ENCODE measurements at places on chromosomes 6 and 20.

GRCh38 chr6:27043244-27043643 lies 204.3 kb upstream of the PRSS16 start:
- no peak for DNase-seq

- DNase-seq = no peak
These were observed 19.1 kb upstream of the IRF4 start for GRCh38 chr6:372336-372911.

GRCh38 chr6:40177598-40177997 lies 243.3 kb upstream of the MOCS1 start:
- DNase-seq = no peak

GRCh38 chr6:149846321-149846720 lies 17.8 kb downstream of the LRP11 start:
- DNase-seq = no peak

GRCh38 chr6:12719017-12719416 lies 2.5 kb downstream of the PHACTR1 start:
- no peak for DNase-seq

Measured in CD4-positive, alpha-beta memory T cell (primary cell).